Fibroblast of mammary gland (primary cell): ENCODE measurements at places on chromosomes 5 and 9.

DNA sequence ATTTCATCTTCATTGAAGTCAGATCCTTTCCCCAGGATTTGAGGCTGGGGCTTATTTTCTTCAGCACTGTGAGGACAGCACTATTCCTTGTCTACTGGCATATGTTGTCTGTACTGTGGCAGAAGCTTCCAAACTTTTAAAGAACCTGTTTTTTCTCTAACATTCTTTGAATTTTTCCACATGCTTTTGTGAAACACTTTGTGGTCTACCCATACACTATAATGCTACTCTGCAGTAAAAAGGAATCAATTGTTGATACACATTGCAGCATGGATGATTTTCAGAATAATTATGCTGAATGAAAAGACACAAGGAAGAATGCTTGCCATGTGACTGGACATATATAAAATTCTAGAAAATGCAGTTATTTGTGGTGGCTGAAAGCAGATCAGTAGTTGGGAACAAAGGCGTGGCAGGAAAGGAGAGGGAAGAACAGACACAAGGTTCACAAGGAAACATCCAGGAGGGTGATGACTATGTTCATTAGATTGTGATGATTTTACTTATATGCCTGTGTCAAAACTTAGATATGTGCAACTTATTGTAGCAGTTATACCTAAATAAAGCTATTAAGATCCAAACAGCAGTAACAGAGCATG, 96.8 kb downstream of the WNK2 start:
- DNase-seq: no peak

- DNase-seq: peak; percentile 20
Measured at GRCh38 chr5:104412649-104413240, 850.2 kb upstream of the NUDT12 start.

DNA sequence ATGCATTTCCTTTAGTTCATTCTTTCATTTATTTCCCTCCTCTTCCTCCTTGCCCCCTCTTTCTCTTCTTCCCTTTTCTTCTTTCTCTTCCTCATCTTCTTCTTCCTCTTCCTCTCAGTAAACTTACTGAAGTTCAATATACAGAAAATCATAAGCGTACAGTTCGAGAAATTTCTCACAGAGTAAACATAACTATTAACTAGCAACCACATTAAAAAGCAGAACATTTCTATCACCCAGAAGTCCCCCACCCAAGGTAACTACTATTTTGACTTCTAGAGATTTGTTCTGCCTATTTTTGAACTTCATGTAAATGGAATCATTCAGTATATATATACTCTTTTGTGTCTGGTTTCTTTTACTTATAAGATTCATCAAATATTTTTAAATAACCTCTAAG, 48.2 kb downstream of the TNFAIP8 start:
- DNase-seq: no peak

- no peak for DNase-seq
Measured at GRCh38 chr5:543351-543750, 19.1 kb upstream of the SLC9A3 start.

DNA sequence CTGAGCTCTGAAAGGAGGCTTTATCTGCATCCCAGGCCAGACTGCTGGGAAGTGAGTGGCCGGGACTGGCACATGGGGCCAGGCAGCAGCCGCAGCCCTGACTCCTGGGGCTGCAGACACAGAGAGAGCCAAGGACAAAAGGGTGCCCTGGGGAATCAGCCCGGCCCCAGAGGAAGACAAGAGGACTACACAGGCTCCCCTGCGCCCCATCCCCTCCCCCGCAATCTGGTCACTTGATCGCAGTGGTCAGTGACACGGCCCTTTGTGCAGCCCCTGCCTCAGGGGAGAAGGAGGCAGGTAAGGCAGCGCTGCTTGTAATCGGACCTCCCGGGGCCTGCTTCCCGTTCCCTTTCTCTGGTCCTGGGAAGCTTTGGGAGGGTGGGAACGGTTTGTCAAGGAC, 55.5 kb upstream of the FUBP3 start:
- no peak for DNase-seq

GRCh38 chr5:53482717-53483638, 2.5 kb downstream of the FST start:
- DNase-seq: peak; percentile 47

DNA sequence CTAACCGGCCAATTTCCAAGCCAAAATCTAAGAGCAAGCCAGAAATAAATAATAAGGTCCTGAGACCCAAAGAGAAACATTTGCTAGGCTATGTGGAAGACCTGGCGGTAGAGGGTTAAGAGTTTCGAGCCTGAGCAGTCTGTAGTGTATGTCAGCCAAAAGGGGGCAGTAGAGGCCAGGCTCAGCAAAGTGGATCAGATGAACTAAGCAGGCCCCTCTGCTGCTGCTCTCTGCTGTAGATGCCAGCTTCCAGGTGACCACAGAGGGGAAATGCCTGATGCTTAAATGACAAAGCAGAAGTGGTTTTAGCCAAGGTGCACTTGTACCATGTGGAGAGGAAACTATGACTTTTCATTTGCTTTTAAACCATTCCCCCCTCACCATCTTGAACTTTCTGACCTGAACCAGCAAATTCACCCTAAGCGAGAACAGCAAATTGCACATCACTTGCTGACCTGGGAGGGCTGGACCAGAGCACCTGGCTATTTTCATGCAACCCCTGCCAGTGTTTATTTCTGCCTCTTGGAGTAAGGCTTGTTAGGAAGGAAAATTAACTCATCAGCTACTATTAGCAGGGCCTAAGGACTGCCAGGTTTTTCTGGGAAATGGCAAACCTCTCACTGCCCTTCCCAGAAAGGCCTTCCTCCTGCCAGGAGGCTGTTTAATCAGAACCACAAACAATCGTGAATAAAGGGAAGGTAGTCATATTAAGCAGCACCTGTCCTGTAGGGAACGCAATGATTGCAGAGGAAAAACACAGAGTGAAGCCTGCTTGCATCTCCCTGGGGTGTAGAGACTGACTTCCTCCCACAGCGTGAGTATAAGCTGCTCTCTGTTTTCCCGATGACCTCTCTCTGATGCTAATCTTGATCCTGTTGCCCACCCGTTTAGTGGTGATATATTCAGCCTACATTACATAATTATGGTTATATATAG, 818.2 kb downstream of the TLR4 start:
- peak; percentile 62 for DNase-seq
